HT-29 (cell line): ENCODE measurements at places on chromosomes 4 and X.

DNA sequence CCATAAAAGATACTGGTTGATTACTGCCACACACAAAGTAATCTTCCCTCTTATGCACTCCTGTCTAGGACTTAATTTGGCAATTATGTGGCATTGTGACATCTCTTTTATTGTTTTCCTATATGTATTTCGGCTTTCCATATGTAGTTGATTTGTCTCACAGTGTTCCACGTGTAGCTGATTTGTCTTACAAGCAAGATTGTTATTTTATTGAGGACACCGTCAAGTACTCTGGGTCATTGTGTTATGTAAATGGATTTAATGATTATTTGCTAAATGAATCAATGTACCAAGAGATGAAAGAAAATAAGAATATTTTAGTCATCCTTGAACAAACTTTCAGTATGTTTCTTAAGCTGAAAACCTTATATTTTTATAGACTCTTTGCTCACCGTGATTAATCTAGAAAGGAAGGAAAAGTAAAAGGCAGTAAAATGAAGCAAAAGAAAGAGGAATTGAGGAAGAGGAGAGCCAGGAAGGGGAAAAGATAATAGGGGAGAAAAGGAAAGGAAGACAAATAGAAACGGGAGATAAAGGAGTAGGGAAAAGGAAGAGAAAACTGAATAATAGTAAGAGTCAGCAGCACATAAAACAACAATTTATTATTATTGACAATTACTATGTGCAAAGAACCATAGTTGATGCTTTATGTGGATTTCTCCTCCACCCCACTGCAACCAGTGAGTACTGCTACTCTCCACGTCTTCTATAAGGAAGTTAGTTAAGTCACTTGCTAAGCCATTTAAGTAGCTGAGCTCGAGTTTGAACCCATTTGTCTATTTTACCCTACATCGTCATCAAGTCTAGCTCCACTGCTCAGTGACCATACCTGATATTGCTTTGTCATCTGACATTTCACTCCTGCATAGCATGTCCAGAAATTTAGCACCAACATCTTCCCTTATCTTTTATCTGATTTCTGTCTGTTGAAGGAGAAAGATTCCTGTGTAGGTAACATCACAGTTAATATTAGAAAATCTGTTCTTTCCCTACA, 336.5 kb downstream of the BMPR1B start:
- no peak for DNase-seq

DNA sequence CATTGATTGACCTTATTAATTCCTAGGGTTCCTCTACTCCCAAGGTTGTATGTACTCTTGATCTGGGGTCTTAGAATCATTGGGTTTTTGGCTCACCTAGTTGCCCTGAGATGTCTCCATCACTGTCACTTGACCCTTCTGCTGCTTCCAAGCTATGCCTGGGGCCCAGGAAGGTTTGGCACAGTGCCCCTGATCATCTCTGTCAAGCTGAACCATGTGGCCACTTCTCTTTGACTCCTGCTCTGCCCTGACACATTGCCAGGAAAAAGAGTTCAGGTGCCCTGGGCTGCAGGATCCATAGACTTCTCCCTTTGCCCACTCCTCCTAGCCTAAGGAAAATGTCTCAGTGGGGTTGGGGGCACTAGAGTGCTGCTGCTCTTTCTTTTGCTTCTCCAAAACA, 3.9 kb upstream of the CHST7 start:
- no peak for DNase-seq

DNA sequence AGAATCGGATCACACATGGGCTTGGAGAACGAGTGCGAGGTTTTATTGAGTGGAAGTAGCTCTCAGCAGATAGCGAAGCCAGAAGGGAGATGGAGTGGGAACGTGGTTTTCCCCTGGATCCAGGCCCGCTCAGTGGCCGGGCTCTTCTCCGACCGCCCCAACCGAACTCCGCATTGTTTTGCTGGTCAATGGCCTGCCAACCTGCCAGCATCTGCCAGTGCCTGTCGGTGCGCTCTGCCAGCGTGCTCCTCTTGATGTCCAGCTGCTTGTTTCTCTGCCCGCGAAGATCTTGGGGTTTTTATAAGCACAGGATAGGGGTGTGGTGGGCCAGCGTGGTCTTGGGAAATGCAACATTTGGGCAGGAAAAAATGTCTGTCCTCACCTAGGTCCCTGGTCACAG, 5.6 kb upstream of the SYTL5 start:
- DNase-seq = no peak

DNA sequence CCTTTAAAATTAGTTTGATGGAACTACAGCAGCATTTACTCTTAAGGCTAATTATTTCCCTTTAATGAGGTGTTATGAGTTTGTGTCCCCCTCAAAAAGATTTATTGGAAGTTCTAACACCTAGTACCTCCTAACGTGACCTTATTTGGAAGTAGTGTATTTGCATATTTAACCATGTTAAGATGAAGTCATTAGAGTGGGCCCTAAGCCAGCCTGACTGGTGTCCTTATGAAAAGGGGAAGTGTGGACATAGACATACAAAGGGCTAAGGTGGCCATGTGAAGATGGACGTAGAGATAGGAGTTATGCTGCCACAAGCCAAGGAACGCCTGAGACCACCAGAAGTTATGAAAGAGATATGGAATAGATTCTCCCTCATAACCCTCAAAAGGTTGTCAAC, 985.4 kb upstream of the INTU start:
- DNase-seq = no peak

GRCh38 chr4:18935659-18936345, 914.2 kb upstream of the LCORL start:
- DNase-seq = no peak

GRCh38 chr4:88166608-88167007, 8.2 kb upstream of the ABCG2 start:
- no peak for DNase-seq

DNA sequence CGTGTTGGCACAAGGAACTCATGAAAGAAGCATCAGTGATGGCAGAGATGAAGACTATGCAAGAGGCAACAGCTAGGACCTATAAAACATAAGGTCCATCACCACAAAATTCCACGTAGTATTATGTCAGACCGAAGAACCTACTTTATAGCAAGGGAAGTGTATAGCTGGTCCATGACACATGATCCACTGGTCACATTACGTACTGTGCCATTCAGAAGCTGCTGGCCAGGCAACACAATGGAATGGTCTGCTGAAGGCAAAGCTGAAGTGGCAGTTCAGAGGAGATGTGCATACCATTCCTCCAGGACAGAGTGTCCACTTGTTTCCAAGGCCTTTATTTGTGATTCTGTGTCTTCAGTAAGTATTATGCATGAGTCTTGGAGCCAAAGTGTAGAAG, 215.5 kb upstream of the UGT8 start:
- DNase-seq = no peak
